Upper lobe of left lung (tissue), 6 donors: ENCODE measurements at places on chromosomes 7 and 10. TPM values are rescaled to one million over a fixed set of nuclear protein-coding genes. Genes with fewer than 3 reads are reported as not detected.

- no peak for DNase-seq
Observed at GRCh38 chr7:4079956-4080355, 602.1 kb upstream of the FOXK1 start.

- no peak for DNase-seq
Observed at GRCh38 chr10:13973742-13974141, 357.0 kb downstream of the FRMD4A start.

FXYD4 gene
- not detected for total RNA-seq

DNA sequence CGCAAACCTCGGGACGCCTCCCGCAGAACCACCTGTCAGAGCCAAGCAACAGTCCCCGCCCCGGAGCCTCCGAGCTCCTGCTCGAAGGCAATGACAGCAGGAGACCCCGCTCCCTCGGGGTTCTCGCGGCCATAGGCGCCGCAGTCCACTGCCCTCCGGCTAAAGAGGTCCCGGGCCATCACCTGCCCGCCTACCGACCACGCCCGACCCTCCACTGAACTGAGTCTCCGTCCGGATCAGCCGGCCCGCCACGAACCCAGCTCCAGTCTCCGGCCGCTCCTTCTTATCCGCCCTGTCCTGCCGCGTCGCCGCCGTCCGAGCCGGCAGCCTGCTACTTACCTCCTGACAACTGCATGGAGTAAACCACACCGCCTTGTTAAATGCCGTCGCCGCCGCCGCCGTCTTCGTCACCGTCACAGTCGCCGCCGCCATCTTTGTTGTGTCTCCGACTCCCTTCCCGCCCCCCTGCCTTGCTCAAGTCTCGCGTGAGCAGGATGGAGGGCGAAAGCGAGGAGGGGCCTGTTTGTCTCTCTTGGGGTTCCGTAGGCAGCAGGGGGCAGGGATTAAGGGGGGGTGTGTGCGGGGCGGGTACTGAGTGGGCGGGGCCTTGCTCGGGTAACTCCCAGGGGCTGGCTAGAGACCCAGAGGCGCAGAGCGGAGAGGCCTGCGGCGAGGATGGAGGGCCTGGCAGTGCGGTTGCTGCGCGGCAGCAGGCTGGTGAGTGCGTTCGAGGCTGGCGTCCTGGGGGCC lies at the start of the genes ACADSB and IKZF5:
TSS of gene ACADSB (plus strand) at position 652 of the 750 bp plus-strand sequence. CDS start at position 676, 24 bp downstream.
TSS of gene IKZF5 (minus strand) at position 441 of the 750 bp plus-strand sequence. CDS start 10,170 bp downstream, outside the sequence.
- DNase-seq: peak; percentile 95

DNA sequence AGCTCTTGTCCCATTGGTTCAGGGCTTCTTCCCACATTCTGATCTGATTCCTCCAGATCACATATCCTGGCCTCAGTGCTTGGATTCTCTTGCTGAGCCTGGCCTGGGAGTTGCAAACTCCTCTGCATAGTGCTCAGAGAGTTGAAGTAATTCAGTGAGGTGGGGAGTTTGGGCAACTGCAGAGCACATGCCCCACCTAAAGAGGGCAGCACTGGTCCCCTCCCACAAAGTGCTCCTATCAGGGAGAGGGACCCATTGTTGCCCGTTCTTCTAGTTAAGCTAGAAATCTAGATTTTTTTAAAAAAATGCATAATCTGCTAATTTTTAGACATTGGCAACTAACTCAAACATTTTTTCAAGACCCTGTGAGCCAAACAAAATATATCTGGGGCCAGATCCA lies 45.1 kb downstream of the CHN2 start:
- DNase-seq: no peak

- DNase-seq: no peak
Observed at GRCh38 chr7:5349437-5350173, 66.9 kb downstream of the SLC29A4 start.

DNA sequence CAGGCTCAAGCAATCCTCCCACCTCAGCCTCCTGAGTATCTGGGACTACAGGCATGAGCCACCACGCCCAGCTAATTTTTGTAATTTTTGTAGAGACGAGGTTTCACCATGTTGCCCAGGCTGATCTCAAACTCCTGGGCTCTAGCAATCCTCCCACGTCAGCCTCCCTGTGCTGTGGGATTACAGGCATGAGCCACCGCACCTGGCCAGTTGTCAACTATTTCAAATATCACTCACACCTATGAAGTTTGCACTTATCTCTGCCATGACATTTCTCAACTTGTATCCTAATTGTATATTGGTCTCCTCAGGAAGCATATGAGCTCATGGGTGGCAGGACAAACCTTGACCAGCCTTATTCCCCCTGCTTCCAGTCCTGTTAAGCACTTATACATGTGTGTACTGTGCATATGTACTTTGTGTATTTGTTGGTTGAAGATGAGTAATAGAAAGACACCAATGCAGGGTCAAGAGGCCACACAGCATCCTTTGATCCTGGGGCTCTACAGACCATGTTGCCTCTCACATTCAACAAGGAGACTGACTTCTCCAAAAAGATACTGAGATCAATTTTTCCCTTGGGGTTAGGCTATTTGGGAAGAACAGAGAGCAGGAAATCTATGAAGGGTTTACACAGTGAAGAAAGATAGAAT lies 82.2 kb downstream of the SLC16A9 start:
- DNase-seq: no peak

DNA sequence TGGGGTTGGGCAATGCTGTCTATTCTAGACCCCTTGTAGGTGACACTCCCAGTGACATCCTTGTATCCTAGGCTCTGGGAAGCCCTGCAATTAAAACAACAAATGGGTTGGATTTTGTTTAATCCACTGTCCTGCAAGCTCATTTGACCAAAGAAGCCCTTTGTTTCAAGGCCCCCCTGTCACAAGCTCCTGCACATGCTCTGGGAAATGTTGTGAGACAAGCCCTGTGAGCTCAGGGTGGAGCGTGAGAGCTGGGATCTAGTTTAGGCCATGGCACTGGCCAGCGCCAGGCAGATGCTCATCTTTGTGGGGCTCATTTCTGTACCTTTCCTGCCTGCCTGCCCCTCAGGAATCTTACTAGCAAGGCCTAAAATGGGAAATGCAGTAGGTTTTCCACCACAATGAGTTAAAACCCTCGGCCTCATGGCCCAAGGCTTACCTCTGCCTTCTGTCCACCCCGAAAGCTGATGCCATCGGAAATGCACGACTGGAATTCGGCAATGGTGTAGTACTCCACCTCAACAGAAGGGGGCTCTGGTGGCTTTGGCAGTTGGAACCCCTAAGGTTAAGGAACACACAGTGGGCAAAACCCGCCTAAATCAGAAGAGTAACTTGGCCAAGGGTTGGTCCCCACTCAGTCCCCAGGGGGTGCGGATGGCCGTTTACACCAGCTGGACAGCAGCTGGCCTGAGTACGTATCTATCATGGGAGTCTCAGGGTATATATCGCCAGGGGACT lies 112.0 kb downstream of the NEURL1 start:
- DNase-seq: no peak

GRCh38 chr10:123991611-123992570 lies 100.3 kb upstream of the CPXM2 start:
- DNase-seq: no peak

DNA sequence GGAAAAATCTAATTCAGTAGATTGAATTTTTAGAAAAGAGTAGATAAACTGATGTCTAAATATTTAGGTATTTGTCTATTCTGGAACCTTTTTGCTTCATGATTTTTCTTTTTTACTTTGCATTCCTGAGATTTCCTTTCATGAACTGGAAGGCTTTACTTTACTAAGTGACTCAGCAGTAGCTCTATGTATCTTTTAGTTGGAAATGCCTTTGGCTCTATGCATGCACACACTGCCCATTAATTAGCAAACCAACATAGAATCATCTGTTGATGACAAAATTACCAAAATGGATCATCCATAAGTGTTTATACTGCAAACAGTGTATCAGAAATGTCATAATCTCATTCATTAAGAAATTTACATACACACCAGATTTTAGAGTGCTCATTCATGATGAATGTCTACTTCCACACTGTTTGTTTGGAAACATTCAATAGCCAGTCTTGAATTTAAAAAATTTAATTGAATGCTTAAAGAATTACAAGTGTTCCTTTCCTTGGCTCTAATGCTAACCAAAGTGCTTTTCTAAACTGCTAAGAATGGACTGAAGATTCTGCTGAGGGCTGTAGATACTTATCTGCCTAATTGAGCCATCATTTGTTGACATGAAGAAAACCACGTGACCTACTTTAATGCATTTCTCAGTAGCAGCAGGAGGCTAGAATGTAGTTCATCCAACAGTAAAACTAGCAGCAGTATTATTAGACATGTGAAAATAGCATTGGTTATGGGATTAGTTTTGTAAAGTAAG lies 282.0 kb downstream of the ADK start:
- no peak for DNase-seq

ANXA8 gene
- 4.4 TPM for total RNA-seq

FAM180A gene
- 2.1 TPM for total RNA-seq

GRCh38 chr7:140646931-140647647 lies 6.5 kb upstream of the DENND2A start:
- no peak for DNase-seq

- no peak for DNase-seq
Observed at GRCh38 chr10:43569681-43570080, 4.7 kb downstream of the ZNF239 start.

GRCh38 chr7:122306320-122307227 lies 2.0 kb upstream of the FEZF1 start:
- no peak for DNase-seq

SSC4D gene
- total RNA-seq: 1.9 TPM

FOXI2 gene
- 0.10 TPM for total RNA-seq

GRCh38 chr10:62019013-62019684 lies 117.7 kb downstream of the ARID5B start:
- no peak for DNase-seq

DNA sequence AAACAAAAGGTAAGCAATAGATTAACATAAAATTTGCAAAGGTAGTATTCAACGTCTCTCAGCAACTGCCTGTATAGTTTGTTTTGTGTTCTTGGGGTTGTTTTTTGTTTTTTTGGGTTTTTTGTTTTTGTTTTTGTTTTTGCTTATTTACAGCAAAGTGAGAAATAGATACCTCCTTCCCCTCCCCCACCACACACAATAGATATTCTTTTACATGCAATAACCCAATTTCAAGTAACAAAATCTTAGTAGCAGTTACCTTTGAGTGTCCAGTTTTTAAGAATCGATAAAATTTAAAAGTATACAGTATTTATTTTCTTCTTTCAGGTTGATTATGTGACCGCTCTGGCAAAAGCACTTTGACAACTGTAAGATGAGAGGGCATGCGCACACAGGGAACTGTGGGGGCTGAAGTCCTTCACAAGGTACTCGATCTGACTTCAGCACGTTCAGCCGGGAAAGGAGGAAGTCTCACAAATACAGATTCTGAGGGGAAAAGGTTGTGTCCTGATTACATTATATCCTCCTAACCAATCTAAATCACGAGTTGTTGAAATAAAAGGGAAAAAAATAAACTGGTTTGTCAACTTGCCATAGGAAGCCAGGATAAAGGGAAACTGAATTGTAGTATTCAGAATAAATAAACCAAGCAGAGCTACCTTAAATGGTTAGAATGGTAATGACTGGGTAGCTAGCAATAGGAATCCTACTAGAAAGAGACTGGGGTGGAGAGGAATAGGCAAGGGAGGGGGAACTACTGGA lies 47.8 kb downstream of the CPEB3 start:
- DNase-seq: no peak

ZNRF2 gene
- 30.6 TPM for total RNA-seq

GRCh38 chr7:80785961-80786536 lies 132.8 kb downstream of the SEMA3C start:
- no peak for DNase-seq

- DNase-seq: no peak
Observed at GRCh38 chr7:18518555-18518954, 23.0 kb downstream of the HDAC9 start.

DNA sequence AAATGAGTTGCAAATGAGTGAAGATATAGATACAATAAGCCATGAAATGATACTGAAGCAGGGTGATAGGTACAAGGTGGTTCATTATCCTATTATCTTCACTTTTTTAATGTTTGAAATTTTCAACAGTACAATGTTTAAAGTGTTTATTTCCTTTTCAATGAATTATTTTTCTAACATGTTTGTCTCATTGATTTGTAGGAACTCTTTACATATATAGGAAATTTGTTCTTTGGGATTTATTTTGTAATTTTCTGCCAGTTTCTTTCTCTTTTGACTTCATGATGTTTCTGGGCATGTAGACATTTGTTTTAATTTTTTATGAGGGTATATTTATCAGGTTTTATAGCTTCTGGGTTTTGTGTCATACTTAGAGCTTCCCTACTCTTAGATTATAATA lies 108.9 kb downstream of the EXOC4 start:
- DNase-seq: no peak

- no peak for DNase-seq
Observed at GRCh38 chr7:123210986-123211385, 11.2 kb upstream of the SLC13A1 start.

DNA sequence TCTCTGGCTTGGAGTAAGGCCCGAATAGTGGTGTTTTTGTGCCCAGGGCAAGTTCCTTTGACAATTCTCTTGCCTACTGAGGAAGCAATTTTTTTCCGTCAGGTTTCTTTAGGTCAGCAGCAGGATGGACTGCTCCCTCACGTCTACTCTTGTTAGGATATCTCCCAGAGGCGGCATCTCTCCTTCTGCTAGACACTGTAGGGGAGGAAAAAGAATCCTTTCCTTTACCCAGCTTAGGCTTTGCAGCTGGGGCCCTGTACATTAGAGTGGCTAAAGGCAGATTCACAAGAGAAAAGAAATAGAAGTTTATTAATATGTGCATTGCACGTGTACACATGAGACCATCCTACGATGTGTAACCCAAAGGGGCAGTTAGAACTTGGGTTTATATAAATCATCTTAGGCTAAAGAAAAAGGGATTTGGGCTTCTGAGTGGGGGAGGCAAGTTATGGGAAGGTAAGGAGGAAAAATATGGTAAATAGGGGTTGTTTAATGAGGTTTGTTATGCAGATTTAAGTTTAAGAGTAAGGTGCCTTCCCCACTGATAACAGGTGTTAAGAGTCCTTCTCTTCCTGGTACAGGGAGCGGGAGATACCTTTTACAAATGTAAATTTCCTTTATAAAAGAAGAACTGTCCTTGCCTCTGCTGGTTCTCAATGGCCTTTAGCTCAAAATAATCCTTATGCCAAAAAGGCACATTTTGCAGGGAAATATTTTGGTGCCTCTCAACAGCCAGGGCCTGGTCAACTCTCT lies 156.4 kb downstream of the AOAH start:
- no peak for DNase-seq

DNA sequence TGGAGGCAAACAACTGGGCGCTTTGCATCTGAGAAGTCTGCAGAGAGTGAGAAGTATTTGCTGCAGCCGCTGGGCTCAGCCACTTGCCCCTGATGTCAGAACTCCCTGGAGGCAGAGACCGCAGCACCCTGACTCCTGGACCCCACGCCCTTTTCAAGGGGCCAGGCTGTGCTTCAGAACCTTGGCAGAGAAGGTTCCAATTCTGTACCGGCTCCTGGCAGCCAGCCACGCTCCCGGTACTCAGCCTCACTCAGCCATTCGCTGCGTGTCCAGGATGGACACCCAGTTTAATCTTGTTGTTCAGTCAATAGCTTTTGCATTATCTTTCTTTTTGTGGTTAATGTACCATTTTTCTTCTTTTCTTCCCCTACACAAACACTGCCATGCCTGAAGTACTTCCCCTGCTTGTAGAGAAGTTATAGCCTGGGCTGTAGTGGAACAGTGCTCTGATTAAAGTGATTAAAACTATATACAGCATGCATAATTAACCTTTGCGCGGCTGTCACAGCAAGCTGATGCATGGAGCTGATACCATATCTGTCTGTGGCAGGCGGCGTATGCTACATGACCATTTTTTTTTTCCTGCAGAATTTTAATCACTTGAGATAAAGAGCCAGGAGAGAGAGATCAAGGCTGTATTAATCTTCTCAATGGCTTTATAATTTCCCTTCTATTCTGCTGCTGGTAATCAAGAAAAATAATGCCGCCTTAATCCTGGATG lies 578.5 kb downstream of the SDK1 start:
- DNase-seq: no peak

GRCh38 chr10:12742771-12743170 lies 258.7 kb downstream of the CCDC3 start:
- no peak for DNase-seq

GRCh38 chr10:34758447-34758996 lies 56.6 kb downstream of the PARD3 start:
- DNase-seq: peak; percentile 39
